ENCODE measurements at places on chromosomes 11 and 22. TPM values are rescaled to one million over a fixed set of nuclear protein-coding genes. Genes with fewer than 3 reads are reported as not detected.

DNA sequence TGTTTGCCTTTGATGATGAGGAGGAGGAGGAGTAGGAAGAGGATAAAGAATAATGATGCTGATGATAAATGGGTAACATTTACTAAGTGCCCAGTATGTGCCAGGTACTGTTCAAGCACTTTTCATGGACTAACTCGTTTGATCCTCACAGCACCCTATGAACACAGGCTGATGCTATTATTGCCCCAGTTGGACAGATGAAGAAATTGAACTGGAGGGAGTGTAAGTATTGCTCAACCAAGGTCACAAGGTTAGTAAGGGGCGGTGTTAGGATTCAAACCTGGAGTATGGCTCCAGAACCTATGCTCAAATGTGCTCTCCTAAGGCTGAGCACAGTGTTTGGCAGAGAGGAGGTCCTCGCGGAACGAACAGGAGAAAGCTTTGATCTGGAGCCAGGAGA lies 78.6 kb downstream of the SYN3 start:
- no peak for DNase-seq

GRCh38 chr11:102513869-102514268 lies 16.7 kb downstream of the MMP7 start:
- DNase-seq: peak; percentile 51

DNA sequence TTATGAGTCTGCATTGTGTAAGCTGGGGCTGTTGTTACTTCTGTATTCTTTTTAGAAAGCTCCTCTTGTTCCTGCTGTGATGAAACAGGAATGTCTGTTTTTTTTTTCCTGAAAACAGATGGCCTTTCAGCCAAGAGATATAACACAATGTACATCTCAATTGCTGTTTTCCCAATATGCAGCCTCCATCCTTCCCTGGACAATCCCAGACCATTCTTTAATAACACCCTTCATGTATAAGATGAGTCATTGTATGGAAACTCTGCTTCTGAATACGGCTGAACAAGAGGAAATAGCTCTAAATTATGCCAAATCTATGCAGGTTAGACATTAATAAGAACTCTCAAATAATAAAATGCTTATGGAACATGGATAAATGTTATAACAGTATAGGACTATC lies 60.2 kb upstream of the LRRC4C start:
- no peak for DNase-seq

- peak; percentile 29 for DNase-seq
Measured at GRCh38 chr22:46303347-46303965, 6.8 kb downstream of the GTSE1 start.

DNA sequence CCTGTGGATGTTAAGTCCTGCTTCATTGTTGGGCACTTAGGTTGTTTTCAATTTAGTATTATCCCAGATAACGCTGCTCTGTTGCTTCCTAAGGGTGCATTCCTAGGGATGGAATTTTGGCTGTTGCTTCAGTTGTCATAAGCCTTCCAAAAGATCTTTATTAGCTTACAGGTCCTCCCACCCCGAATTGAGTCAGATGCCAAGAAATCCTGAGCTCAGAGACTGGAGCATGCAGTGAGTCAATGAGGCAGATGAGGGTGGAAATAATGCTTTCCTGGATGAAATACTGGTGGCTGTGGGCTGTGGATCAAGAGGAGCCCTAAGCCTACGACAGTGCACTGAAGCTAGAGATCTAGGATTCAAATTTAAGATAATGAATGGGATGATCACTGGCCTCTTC lies 10.7 kb upstream of the IL18BP start:
- no peak for DNase-seq

- DNase-seq: peak; percentile 74
Measured at GRCh38 chr22:20566420-20567260, 59.2 kb downstream of the MED15 start.

GRCh38 chr11:74388678-74389327 lies 9.4 kb downstream of the PGM2L1 start:
- peak; percentile 75 for DNase-seq

DNA sequence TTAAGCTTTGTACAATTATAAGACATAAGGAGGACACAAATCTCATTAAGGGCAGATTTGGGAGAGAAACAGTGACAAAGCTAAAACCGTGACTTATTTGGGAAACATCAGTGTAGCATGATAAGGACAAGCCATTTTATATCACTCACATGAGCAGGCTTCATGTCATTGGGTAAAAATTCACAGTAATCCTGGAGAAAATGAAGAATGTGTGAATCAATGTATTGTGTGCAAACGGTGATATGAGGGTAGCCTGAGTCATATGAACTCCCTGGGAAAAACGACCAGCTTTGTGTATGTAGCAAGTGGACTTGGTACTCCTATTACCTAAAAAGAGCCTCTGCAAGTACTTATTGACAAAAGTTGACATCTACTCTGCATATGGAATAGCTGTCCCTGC lies 6.0 kb upstream of the TRIM34 start:
- no peak for DNase-seq

GRCh38 chr11:1483445-1483961 lies 3.1 kb downstream of the MOB2 start:
- DNase-seq: no peak

DNA sequence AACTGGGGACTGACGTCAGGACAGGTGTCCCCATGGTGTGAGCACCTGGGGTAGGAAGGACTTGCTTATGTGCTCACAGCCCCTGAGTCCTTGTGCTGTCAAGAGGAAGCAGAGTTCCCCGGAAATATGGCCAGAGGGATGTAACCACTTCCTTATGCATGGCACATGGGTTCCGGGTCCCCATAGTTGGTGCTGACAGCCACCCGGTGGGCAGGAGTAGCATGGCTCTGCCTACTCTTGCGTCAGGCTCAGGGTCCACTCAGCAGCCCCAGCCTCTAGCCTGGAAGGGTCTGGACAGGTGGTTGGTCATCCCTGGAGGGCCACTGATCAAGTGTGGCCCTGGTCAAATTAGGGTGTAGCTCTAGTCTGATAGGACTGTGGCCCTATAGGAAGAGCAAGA lies 42.8 kb upstream of the CCND1 start:
- peak; percentile 1 for DNase-seq

- no peak for DNase-seq
Measured at GRCh38 chr11:42311514-42311913, 852.1 kb upstream of the LRRC4C start.

- no peak for DNase-seq
Measured at GRCh38 chr11:266676-267439, 11.3 kb upstream of the NLRP6 start.

GRCh38 chr22:20138868-20139267 lies 7.3 kb downstream of the ZDHHC8 start:
- DNase-seq: no peak

DNA sequence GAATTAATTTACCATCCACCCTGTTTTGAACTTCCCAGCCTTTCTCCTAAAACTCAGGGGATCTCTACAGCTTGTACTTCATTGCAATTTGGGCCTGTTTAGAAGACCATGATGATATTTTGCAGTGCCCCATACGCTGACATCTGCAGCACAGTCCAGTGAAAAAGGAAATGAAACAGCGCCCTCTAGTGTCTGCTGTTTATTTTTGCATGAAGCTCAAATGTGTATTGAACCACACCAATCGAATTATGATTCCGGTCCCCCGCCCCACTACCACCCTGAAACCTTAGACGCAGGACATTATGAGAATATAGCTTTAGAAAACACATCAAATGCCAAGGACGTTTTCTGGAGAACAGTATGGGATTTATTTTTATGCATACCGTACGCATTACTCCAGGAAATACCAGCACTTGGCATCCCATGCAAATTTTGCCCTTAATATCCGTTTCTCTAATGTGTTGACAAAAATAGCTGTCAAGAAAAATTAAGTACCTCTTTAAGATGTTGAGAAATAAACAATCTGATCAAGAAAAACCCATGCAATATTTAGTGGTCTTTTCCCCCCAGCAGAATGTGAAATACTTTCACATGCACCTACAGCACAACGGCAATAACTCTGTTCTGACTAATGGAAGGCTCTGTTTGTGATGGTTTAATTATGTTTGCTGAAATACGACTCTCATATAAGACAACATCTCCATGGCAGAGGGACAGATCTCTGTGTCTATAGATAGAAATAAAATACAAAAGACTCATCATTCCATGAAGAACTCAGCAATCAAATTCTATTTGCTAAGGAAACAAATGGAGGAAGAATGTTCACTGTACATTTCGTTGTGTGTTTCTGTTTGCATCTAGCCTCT lies 93.9 kb downstream of the TECTA start:
- DNase-seq: peak; percentile 77

DNA sequence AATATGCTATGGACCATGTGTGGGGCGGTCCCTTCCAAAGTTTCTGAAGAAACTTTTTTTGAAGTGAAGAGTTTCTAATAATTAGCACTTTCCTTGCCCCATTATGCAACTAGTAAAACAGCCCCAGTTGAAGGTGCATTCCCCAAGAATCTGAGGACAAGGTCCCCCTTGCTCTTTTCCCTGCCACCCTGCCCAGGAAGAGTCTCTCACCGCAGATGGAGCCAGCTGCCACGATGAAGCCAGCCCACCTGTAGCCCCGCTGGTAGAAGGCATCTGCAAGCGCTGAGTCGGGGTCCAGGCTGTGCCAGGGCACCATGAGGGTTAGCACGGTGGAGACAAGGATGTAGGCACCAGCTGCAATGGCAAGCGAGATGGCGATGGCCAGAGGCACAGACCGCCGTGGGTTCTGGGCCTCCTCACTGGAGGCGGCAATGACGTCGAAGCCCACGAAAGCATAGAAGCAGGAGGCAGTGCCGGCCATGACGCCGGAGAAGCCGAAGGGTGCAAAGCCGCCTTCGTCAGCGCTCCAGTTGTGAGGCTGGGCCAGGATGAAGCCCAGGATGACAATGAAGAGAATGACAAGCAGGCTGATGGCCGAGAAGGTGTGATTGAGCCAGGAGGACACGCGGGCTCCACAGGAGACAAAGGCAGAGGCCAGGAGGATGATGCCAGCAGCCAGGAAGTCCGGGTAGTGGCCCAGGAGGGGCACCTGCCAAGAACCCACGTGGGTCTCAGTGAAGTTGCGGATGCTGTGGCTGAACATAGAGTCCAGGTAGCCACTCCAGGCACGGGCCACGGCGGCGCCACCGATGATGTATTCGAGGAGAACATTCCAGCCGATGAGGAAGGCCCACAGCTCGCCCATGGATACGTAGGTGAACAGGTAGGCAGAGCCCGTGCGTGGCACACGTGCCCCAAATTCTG lies 1.5 kb downstream of the SLC7A4 start:
- no peak for DNase-seq

DNA sequence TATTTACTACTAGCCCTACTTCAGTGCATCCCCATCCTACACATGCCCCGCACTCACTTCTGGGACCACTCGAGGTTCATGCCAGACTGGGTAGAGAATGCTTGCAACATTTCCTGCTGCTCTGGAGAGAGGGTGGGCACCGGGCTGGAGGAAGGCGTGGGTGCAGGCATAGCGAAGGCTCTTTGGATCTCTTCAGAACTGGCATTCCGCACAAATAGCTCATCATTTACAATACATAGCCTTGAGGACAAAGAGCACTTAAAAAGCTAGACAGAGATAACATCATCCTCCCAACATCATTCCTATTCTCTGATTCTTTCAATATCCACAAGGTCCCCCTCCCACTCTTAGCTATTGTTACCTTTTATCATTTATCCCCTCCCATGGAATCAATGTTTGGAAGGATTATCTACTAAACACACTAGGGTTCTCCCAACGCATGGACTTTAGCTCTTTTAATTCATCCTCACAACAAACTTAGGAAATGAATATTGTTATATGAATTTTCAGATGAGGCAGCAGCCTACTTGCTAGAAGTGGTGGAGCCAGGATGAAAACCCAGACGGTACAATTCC lies 2.5 kb upstream of the TMEM223 start:
- no peak for DNase-seq

- peak; percentile 44 for DNase-seq
Measured at GRCh38 chr11:120337355-120338106, 1.3 kb downstream of the ARHGEF12 start.

- no peak for DNase-seq
Measured at GRCh38 chr11:824292-824880, 3.3 kb upstream of the CRACR2B start.

DNA sequence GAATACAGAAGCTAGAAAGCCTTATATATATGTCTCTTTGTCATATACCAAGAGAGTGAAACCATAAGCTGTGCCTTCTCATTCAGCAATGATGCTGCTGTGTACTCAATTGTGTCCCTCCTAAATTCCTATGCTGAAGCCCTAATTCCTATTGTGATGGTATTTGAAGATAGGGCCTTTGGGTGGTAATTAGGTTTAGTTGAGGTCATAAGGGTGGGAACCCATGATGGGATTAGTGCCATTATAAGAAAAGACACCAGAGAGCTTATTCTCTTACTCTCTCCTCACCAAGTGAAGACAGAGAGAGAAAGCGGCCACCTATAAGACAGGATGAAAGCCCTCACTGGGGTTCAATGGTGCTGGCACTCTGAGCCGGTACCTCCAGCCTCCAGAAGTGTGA lies 1191.3 kb upstream of the TENM4 start:
- DNase-seq: no peak

GRCh38 chr22:19974268-19974861 lies 32.7 kb upstream of the TXNRD2 start:
- no peak for DNase-seq

- DNase-seq: no peak
Measured at GRCh38 chr11:24422376-24422775, 74.5 kb upstream of the LUZP2 start.

DNA sequence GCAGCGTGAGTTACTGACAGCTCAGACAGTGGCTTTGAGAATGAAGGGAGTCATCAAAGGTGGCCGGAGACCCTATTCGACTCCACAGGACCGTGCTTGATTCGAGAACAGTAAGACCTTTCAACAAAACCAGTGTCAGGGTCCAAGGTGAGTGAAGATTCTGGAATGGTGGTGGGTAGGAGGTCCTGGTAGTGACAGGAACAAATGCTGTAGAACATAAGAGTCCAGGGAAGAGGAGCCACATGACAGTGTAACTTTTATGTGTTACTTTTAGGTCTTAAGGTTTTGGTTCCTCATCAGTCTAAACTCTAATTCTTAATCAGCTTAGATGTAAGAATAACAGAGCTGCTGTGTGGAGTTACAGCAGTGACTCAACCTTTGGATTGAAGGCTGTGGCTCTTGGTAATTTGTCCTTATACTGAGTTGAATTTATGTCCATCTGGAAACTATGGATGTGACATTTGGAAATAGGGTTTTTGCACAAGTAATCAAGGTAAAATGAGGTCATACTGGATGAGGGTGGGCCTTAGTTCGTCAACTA lies 1.8 kb downstream of the TBC1D22A start:
- no peak for DNase-seq

The RASGRP2 gene
- total RNA-seq: 0.62 TPM

The NPAS4 gene
- total RNA-seq: not detected

The NAALADL1 gene
- not detected for total RNA-seq

The HBE1 gene
- not detected for total RNA-seq

The OR51B4 gene
- total RNA-seq: not detected

The MS4A1 gene
- total RNA-seq: not detected
